ENCODE measurements at places on chromosomes 3 and 15. TPM values are rescaled to one million over a fixed set of nuclear protein-coding genes. Genes with fewer than 3 reads are reported as not detected.

The ZDHHC19 gene
- total RNA-seq: not detected

The GCNT3 gene
- not detected for total RNA-seq

The GOLGA6L22 gene
- not detected for total RNA-seq

The FGD5 gene
- 16.5 TPM for total RNA-seq

The PLSCR4 gene
- 20.3 TPM for total RNA-seq

The OR5K4 gene
- total RNA-seq: not detected

The USP13 gene
- 122 TPM for total RNA-seq

The FBXL22 gene
- 33.2 TPM for total RNA-seq

The ACAN gene
- not detected for total RNA-seq

The MCTP2 gene
- 1.2 TPM for total RNA-seq

The SHC4 gene
- 1.5 TPM for total RNA-seq

The SST gene
- not detected for total RNA-seq

The KNSTRN gene
- total RNA-seq: 8.5 TPM

The GPR156 gene
- not detected for total RNA-seq

The CHL1 gene
- total RNA-seq: 24.8 TPM

The SEMA6D gene
- total RNA-seq: 17.7 TPM

Data from Right ventricle myocardium inferior (tissue), 1 donor.